NCI-H446 (cell line): ENCODE measurements at places on chromosomes 3 and 15.

- DNase-seq = no peak
Observed at GRCh38 chr3:49619649-49620048, 54.5 kb upstream of the APEH start.

DNA sequence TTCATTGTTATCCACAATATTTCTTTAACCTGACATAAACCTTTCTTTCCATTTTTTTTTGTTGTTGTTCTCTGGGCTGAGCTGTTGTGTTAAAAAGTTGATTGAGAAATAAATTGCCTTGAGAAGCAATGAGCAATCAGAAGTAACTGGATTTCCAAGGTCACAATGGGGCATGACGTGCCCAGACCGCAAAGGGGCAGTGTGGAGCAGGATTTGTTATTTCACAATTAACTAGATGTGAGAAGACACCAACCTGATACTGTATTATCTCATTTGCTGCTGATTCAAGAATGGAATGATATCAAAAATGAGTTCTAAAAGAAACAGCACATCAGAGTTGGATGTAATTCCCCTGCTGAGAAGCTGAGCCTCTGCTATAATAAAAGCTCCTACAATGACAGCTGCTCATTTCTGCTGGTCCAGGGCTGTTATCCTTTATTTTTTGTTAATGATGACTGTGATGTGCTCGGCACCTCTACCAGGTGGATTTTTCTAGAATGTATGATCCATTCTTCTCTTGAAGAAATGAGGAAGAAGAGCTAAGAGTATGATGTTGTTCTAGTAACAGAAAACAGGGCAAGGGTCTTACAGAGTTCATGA lies 28.1 kb downstream of the CPNE4 start:
- DNase-seq = no peak

- DNase-seq = no peak
Observed at GRCh38 chr3:171569571-171570132, 109.4 kb upstream of the TNIK start.

GRCh38 chr15:50210462-50211157 lies 28.6 kb downstream of the SLC27A2 start:
- no peak for DNase-seq

DNA sequence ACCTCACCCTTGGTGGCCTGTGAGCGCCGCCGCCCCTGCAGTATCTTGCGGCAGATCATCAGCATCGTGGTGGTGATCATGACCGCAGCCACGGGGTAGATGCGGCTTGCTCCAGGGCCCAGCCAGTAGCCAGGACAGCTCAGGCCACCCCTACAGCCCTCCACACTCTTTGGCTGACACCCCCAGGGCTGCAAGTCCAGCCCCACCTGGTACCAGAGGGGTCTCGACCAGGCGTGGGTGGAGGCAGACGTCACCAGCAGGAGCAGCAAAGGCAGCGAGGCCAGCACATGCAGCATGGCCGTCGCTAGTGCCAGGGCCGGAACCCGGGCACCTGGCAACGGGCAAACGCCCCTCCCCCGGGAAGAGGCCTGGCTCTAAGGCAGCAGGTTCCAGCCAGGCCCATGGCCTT lies at the start of gene TMEM89:
Gene TMEM89, minus strand, starts transcription at position 309 of the 409 bp plus-strand sequence. Its CDS starts 13 bp downstream, at position 296.
- DNase-seq = no peak
